SK-N-MC (cell line): ENCODE measurements at places on chromosomes 5 and 9.

- DNase-seq, result no peak
Measured at GRCh38 chr9:3585606-3586005, 59.8 kb upstream of the RFX3 start.

- no peak for DNase-seq
Measured at GRCh38 chr5:178632285-178632684, 5.4 kb upstream of the CLK4 start.

GRCh38 chr9:136714096-136714892, 1.9 kb downstream of the DIPK1B start:
- DNase-seq, result no peak

- DNase-seq, result no peak
Measured at GRCh38 chr5:3077684-3078083, 326.2 kb upstream of the IRX2 start.

DNA sequence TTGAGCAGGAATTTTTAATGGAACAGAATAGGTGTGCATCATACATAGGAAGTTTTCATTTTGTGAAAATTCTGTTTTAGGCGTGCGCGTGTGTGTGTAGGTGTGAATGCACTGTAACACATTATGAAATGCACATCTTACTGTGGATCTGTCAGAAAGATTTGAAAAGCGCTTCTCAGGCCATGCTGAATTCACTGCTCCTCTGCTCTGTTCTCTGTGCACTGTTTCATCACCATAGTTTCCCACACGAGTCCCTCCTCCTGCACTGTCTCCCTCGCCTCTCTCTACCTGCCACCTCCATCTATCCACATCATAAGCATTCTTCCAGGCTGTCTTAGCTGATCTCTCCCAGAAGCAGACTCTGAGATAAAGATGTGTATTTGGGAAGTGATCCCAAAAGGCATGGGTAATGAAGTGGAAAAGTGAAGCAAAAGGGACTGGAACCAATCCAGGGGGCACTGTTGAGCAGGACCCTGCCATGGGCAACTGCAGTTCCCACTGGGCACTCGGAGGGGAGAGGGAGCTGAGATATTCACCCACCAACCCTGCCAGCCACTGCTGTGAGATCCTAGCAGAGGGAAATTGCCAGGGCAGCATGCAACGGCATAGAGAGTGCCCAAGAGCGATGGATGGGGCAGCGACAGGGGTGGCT, 65.9 kb downstream of the GABBR2 start:
- no peak for DNase-seq

DNA sequence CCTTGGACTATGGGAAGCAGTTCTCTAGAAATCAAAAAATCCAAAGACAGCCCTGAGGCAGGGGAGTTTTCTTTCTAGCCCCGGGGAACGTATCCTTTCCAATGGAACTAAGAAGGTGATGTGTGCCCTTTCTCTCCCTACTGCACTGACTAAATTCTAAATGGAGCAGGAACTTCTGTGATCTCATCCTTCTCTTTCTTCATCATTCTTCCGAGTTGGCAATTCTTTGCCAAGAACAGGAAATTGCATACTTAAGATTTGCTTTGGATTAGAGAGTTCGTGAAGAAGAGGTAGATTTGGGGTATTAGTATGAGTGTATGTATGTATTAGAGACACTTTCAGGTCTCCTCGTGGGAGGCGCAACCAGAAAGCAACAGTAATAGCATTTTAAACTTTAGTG, 178.0 kb upstream of the PIK3R1 start:
- no peak for DNase-seq

GRCh38 chr5:172612771-172613170, 28.3 kb upstream of the NEURL1B start:
- DNase-seq, result no peak

- DNase-seq, result no peak
Measured at GRCh38 chr5:93296338-93296737, 284.7 kb downstream of the NR2F1-AS1 start.

GRCh38 chr9:92044936-92045335, 70.3 kb downstream of the SPTLC1 start:
- no peak for DNase-seq

DNA sequence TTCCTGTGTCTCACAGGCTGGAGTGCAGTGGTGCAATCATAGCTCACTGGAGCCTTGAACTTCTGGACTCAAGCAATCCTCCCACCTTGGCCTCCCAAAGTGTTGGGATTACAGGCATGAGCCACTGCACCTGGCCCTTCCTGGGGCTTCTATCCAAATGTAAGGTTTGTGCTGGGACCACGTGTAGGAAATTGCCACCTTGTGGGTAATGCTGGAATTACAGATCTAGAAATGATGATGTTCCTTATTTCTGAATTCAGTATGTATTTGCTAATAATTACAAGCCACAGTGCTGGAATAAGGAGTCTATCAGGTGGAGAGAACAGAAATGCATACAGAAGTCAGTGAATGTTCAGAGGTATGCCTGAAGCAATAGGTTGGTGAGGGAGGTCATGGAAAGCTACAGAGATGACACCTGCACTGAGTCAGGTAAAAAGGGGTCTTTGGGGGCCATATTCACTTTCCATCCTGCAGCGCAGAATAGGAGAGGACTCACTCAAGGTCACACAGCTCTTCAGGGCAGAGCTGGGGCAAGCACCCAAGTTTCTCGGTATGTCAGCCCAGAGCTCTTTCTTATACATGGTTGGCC, 8.8 kb upstream of the IGFBPL1 start:
- peak; percentile 12 for DNase-seq

GRCh38 chr5:171506951-171507350, 87.5 kb downstream of the FGF18 start:
- DNase-seq, result no peak

DNA sequence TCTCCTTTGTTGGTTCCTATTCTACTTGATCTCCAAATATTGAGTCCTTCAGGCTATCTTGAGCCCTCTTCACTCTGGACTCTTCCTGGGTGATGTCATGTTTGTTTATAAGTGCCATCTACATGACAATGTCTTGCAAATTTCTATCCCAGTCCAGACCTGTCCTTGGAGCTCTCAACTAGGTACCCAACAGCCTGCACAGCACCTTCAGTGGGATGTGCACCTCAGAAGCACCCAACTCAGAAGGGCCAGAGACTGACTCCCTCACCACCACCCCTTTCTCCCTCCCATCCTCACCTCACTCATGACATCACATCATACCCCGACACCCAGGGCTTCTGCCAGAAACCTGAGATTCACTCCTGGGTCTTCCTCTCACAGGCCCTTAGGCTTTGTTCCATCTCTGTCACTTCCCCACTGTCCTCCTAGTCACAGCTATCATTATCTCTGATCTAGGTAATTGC, 14.4 kb downstream of the TXN start:
- no peak for DNase-seq

DNA sequence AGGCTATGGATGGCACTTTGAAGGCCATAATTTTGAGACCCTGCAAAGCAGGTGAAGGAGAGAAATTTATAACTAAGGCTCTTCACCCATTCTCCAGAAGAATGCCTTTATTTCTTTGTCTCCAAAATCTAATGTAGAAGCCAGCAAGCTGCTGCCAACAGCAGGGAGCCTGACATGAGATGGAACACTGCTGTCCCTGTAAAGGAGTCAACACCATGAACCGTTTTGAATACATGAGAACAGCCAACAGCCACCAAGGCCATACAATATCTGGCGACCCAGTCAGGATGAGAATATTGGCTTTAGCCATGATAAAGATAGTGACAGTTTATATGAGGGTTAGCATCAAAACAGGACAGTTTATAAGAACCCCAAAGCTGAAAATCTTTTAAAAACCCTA, 121.2 kb upstream of the LIFR start:
- no peak for DNase-seq

- DNase-seq, result no peak
Measured at GRCh38 chr5:151196556-151197290, 27.2 kb downstream of the CCDC69 start.

- no peak for DNase-seq
Measured at GRCh38 chr5:160477266-160477970, 55.8 kb downstream of the PTTG1 start.

- DNase-seq, result no peak
Measured at GRCh38 chr5:83118976-83119375, 41.6 kb downstream of the XRCC4 start.

GRCh38 chr5:2465383-2465782, 286.1 kb downstream of the IRX2 start:
- DNase-seq, result no peak
